Stimulated activated naive CD4-positive, alpha-beta T cell treated with Interleukin-2 at 50 U/mL for 16 hours (primary cell): ENCODE measurements at places on chromosomes 3 and 15.

DNA sequence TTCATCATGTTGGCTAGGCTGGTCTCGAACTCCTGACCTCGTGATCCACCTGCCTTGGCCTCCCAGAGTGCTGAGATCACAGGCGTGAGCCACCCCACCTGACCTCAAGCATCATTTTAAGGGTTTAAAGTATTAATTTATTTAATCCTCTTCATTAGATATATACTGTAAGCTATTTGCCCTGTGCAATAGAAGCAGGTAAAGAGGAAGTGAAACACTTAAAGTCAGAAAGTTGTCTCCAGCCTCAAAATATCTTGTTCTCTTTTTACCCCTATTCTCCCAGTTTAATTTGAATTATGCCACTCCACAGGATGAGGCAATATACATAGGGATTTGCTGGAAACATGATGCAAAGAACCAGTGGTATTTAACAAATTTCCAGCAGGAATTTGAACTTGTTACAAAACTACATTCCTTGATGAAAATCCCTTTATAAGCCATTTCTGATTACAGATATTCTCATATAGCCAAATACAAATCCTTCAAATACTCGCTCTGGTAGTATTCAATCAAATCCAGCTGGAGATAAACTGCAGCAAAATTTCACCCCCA, 2.0 kb downstream of the NDUFB5 start:
- no peak for DNase-seq

DNA sequence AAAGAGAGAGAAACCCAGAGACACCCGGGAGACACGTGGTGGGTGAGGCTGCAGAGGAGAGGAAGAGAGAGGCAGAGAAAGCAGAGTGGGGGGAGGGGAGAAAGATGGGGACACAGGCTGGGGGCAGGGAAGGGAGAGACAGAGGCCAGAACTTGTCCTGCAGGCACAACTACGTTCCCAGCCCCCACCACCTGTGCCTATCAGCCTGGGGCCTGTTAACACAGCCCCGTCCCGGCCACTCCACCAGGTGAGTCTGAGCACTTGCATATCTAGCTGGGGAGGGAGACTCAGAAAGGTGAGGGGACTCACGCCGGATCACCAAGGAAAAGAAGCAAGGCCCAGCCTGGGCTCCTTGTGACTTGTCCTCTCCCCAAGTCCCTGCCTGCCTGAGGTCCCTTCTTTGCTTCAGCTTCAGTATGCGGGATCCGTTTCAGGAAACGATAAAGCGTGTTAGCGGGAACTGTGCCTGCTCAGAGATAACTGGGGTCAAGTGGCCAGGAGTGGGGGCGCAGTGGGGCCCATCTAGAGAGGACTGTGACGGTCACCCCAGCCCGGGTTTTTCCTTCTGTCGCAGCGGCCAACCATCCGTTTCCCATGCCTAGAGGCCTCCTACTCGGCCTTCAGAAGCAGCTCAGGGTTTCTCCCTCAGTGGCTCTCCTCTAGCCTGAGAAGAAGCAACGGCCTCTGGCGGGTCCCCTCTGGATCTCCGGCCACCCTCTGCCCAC, 10.3 kb downstream of the LINGO1 start:
- DNase-seq, result no peak

- no peak for DNase-seq
Observed at GRCh38 chr3:46520531-46520930, 22.8 kb downstream of the RTP3 start.

DNA sequence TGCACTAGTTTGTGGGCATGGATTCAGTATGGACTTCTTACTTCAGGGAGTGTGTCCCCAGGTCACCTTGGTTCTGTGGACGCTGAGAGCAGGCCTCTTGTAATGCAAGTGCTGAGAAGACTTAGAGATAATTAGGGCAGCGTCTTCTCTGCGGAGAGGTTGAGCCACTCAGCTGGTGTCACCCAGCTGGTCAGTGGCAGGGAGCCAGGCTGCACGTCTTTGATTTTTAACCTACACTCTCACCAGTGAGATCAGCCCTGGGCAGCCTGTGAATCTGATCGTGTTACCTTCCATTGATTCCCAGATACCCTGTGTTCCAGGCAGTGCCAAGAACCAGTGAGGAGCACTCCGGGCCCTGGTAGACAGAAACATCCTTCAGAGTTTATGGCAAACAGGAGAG, 92.6 kb downstream of the SLCO3A1 start:
- no peak for DNase-seq

- no peak for DNase-seq
Observed at GRCh38 chr3:22969276-22969675, 233.9 kb upstream of the UBE2E2 start.

- no peak for DNase-seq
Observed at GRCh38 chr15:67862750-67863441, 23.1 kb upstream of the RNU6-1 start.

- no peak for DNase-seq
Observed at GRCh38 chr15:37100109-37100965, at the start of gene MEIS2. MEIS2 (minus strand) TSS chr15:37100549; CDS start chr15:37099466, 1,083 bp downstream.

- no peak for DNase-seq
Observed at GRCh38 chr3:67685499-67685898, 31.1 kb upstream of the SUCLG2 start.

- DNase-seq, result no peak
Observed at GRCh38 chr3:129673012-129673411, 66.5 kb upstream of the PLXND1 start.

- DNase-seq, result no peak
Observed at GRCh38 chr3:146503461-146504202, 34.3 kb upstream of the PLSCR2 start.

DNA sequence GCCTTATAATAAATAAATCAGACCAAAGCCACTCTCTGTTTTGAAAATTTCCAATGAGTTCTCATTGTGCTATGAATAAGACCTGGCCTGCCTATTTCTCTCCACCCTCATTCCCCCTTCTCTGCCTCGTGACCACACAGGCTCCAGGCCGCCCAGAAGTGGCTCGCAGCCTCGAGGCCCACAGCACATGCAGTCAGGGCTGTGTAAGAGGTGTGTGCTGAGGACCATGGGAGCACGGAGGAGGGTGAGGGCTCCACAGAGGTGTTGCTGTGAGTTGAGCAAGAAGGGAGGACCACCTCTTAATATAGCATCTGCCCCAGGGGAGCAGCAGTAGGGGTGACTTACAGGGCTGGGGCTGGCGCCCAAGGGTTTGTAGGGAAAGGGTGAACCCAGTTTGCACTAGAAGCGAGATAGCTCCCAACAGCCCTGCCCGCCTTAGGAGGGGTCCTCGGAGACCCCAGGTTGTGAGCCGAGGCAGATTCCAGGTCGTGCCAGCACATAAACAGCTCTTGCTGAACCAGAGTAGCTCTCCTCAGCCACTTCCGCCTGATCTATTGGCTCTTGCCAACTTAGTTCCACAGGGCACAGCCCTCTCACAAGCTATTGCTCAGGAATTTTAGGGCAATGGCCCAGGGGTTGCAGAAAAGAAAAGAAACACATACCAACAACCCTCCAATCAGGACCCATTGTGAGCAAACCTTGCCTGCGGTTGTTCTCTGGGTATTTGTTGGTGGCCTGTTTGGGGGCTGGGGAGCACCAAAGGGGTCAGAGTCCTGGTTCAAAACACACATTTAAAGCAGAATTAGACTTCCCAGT, 117.7 kb downstream of the MYLK start:
- DNase-seq, result no peak

DNA sequence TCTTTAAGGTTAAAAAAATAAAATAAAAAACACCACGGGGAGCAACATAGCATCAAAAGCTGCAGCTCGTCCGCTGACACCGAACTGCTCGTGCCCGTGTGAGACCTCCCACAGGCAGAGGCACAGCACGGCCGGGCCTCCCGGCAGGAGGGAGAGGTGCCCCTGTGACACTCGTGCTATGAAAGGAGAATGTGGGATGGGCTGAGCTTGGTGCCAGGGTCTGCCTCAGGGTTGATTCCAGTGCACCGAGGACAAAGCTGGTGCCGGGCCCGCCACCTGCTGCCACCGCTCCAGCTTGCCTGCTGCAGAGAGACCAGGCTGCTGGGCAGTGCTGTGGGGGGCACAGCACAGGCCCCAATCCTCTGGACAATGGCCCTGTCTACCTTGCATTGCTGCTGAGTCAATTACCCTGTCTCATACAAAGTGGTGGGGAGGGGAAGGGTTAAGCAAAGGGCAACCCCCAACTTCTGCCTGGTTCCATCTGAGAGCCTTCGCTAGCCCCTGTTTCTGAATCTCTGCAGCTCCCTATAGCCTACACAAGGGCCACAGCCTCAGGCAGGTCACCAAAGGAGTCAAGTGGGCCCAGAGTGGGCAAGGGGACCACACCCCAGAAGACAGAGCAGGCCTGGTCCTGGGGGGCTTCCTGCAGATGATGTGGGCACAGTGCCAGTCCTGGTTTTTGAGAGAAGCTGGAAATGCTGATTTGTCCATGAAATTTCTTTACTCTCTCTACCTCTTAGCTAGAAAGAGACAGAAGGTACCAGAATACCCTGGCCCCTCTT, 74.0 kb upstream of the SNRPA1 start:
- DNase-seq, result no peak

- DNase-seq, result no peak
Observed at GRCh38 chr3:104916971-104917370, 449.7 kb upstream of the ALCAM start.

DNA sequence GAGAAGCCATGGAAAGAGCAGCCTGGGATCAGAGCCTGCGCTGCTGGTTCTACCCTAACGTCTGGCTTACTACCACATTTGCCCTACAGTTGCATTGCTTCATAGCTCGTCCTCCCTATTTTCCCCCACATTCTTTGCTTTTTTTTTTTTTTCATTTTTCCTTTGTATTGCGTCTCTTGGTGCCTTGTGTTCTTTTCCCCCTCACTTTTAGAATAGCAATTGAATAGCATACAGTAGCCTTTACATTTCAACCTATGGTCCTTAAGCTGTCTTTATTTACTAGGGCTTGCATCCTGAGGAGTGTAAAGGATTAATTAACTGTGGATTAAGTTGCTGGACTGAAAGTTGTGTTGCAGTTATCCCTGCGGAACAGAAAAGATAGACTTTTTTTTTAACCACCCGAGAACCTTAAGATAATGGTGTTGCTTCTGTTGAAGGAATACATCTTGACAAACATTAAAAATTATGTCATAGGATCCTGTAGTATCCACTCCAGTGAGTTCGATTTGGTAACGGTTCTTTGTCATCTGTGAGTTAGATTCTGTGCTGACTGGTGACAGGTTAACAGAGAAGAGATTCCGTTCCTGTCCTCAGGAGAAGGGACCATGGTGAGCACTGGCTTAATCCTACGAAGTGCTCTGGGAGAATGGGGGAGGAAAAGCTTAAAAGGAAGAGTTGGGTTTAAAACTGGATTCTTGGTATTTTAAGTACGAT, 417.4 kb upstream of the NAALADL2 start:
- DNase-seq, result no peak

DNA sequence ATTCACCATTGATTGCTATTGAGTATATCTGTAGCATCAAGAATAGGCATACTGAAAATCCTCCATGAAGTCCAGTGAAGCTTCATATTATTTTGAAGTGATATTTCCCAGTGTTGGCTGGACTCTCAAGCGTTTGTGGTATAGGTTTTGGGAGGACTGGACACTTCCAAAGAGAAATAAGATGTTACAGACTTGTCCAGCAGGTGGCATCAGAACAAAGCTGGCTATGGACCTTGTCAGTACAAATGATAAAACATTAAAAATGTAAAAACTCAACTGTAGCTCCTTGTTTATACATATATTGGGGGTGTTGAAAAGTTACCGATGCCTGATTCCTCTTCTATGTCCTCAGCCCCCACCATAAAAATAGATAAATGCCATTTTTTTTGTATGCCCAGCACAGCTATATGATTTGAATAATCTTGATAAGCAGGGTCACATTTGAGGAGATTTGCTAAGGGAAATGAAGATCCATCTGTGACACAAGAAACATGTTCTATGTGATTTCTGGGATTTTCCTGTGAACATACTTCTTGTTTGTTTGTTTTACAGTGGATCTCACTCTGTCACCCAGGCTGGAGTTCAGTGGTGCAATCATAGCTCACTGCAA, 54.5 kb upstream of the GOLGA6B start:
- no peak for DNase-seq

GRCh38 chr3:17683542-17684207, 58.8 kb downstream of the TBC1D5 start:
- DNase-seq, result no peak

- no peak for DNase-seq
Observed at GRCh38 chr3:49310677-49311076, 29.2 kb downstream of the USP4 start.

DNA sequence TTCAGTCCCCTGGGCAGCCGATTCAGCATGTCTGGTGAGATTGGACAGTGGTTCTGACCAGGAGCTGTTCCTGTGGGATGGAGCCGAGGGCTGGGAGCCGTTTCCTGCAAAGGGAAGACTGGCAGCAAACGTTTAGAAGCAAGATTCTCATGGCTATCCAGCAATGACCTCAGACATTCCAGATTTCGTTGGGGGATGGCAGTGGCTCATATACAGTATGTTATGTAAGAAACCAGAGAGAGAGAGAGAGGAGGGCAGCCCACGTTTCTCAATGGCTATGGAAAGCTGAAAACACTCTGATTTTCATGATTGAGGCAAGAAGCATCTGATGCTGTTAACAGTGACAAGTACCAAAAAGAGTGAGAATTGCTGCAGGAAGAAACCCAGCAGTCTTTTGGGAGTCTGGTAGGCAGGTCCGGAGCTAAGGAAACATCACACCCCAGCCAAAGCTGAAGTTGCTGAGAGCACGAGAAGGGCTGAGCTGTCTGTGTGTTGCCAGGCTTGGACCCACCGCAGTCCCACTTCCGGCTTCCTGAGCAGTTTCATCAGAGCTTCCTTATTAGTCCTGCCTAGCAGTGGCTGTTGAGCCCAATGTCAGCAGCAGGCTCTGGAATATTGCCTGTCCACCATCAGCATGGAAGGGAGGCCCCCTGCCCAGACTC, 25.6 kb upstream of the VPS8 start:
- no peak for DNase-seq

- no peak for DNase-seq
Observed at GRCh38 chr3:27715454-27715806, 6.7 kb downstream of the EOMES start.

GRCh38 chr3:141366285-141367037, 1.8 kb upstream of the ZBTB38 start:
- no peak for DNase-seq

GRCh38 chr3:133964547-133964946, 65.2 kb downstream of the SLCO2A1 start:
- DNase-seq, result no peak

- no peak for DNase-seq
Observed at GRCh38 chr15:83449937-83450506, 2.9 kb downstream of the SH3GL3 start.

- DNase-seq, result no peak
Observed at GRCh38 chr15:83565553-83566159, 88.3 kb upstream of the ADAMTSL3 start.

DNA sequence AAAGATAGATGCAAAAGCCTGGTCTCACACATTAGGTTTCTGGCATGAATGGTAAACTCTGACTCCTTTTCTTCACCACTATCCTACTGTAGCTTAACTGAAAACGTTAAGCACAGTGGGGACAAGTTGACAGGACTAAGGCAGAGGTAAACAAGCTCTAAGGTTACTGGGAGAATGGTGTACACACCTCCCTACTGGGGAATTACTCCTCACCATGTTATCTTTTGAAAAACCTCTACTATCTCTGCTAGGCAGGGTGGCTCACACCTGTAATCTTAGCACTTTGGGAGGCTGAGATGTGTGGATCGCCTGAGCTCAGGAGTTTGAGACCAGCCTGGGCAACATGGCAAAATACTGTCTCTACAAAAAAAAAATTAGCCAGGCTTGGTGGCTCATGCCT, 29.1 kb downstream of the IP6K1 start:
- no peak for DNase-seq

GRCh38 chr3:65877160-65877559, 161.6 kb downstream of the MAGI1 start:
- no peak for DNase-seq
